ENCODE measurements at places on chromosomes 3 and 15. TPM values are rescaled to one million over a fixed set of nuclear protein-coding genes. Genes with fewer than 3 reads are reported as not detected.

Gene ST3GAL6
- total RNA-seq = 1.2 TPM

Gene GXYLT2
- total RNA-seq = 1.1 TPM

Gene ANKUB1
- not detected for total RNA-seq

Gene ZDHHC19
- total RNA-seq = not detected

Gene PXYLP1
- 13.5 TPM for total RNA-seq

Gene ZCWPW2
- total RNA-seq = not detected

Gene STAG1
- 7.8 TPM for total RNA-seq

Gene KIF15
- total RNA-seq = 8.1 TPM

Gene ATP13A5
- not detected for total RNA-seq

Gene AMOTL2
- 52.4 TPM for total RNA-seq

Gene ARPP19
- 109 TPM for total RNA-seq

Gene FOXB1
- not detected for total RNA-seq

Gene TMEM207
- not detected for total RNA-seq

Gene CD96
- total RNA-seq = not detected
